Stimulated activated CD4-positive, alpha-beta T cell treated with anti-CD3 and anti-CD28 coated beads, Interleukin-4, amount 100 ng/mL, for 24 hours (primary cell): ENCODE measurements at places on chromosomes 11 and 22.
A peak's percentile ranks its signal among the peaks of the same experiment; 100 is the strongest.

DNA sequence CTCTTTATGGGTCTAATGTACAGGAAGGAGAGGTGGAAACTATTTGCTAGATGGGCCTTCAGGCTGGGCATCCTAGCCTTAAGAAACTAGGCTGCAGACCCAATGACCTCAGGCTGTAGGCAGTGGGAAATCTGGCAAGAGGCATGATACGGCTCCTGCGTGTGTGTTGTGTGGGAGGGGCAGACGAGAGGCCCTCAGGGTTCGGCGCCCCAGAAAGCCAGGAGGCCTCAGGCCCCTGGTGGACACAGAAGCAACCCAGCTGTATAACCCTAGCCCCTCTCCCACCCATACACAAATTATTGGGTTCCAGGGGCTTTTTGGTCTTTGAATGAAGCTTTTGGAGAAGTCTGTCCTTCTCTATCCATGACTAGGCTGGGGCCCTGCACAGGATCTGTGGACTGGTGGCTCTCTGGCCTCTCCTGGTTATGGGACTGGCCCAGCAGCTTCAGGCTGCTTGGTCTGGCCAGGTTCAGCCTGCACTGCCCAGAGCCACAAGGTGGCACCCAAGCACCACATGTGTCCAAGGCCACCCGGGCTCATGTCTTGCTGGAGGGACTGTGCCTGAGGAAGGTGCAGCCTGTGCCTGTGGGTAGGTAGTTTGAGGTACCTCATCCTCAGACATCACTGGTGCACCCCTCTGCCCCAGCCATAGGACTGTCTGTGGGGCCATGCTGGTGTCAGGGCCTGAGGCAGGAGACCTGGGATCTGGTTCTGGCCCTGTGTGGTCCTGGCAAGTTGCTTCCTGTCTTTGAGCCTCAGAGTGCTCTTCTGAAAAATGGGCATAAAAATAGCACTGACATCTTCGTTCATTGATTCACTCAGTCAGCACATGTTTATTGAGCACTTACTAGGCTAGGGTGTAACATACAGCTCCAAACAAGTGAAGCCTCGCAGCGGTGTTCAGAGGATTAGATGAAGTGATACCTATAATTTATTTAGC, 87.5 kb downstream of the RRM1 start:
- DNase-seq: peak; percentile 14

- DNase-seq: no peak
Measured at GRCh38 chr11:109093354-109093753, 328.6 kb upstream of the C11orf87 start.

- peak; percentile 12 for DNase-seq
Measured at GRCh38 chr11:73154178-73154577, 12.1 kb upstream of the FCHSD2 start.

- no peak for DNase-seq
Measured at GRCh38 chr11:102225689-102226568, 91.4 kb upstream of the BIRC3 start.

DNA sequence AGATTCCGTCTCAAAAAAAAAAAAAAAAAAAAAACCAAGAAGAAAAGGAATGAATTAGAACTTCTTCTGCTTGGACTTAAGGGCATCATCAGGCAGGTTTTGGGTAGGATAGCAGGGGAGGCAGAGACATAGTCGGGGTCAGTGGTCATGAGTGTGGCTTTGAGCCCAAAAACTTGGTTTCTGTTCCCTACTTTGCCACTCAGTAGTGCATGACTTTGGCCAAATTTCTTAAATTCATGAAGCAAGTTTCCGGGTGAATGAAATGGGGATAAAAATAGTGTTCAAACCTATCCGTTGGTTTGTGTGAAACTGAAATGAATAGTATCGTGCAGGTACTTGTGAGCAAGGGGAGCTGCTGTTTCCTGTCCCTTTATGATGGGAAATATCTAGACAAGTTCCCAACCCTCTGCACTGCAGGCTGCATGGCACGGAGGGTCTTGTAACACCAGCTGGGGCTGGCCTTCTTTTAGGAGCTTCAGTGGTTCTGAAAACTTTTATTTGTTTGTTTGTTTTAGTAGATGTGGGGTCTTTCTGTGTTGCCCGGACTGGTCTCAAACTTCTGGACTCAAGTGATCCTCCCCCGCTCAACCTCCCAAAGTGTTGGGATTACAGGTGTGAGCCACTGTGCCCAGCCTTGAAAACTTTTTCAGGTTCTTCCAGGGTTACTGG, 18.4 kb downstream of the NEAT1 start:
- DNase-seq: no peak

- DNase-seq: no peak
Measured at GRCh38 chr22:45823336-45823735, 151.7 kb downstream of the ATXN10 start.

DNA sequence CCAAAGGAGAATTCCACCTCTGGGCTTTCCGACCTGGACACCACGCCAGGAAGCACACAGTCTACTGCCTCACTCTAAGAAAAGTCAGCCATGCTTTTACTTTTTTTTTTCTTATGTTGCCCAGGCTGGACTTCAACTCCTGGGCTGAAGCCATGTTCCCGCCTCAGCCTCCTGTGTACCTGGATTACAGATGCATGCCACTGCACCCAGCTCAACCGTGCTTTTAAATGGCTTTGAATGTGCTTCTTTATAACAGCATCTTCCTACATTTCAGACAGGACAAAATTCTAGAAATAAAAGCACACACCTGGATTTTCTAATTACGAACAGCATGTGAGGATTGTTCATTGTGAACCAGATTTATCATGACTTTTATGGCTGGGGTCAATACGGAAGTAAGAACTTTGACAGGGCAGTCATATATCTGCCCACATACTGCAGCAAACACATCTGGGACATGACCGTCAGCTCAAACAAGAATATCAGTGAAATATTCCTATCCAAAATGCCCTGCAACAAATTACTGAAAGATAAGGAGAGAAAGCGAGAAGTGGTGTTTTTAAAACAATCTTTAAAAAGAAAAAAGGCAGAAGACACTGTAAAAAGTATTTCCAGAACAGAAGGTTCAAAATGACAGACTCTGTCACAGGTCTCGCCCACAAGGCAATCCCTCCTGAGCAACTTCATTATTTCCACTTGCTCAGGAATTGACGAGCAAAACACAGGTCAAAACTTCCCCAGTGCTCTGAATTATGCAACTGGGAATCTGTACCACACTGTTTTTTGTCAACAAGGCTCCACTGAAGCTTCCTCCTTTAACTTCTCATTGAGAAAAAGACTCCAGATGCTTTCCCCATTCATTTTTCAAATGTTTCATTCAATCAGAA, 42.1 kb downstream of the PACSIN2 start:
- DNase-seq: no peak

GRCh38 chr11:100753172-100753543, 66.1 kb downstream of the ARHGAP42 start:
- no peak for DNase-seq

GRCh38 chr11:131683666-131684065, 313.3 kb downstream of the NTM start:
- no peak for DNase-seq

- DNase-seq: peak; percentile 24
Measured at GRCh38 chr11:13868710-13869397, 93.7 kb upstream of the SPON1 start.

GRCh38 chr22:30605449-30606110, 1.4 kb upstream of the TCN2 start:
- DNase-seq: peak; percentile 40

GRCh38 chr22:22159384-22159783, 85.2 kb upstream of the VPREB1 start:
- no peak for DNase-seq

- no peak for DNase-seq
Measured at GRCh38 chr11:70491696-70492472, 93.6 kb downstream of the CTTN start.

- DNase-seq: no peak
Measured at GRCh38 chr22:27461470-27461869, 340.1 kb downstream of the MN1 start.

DNA sequence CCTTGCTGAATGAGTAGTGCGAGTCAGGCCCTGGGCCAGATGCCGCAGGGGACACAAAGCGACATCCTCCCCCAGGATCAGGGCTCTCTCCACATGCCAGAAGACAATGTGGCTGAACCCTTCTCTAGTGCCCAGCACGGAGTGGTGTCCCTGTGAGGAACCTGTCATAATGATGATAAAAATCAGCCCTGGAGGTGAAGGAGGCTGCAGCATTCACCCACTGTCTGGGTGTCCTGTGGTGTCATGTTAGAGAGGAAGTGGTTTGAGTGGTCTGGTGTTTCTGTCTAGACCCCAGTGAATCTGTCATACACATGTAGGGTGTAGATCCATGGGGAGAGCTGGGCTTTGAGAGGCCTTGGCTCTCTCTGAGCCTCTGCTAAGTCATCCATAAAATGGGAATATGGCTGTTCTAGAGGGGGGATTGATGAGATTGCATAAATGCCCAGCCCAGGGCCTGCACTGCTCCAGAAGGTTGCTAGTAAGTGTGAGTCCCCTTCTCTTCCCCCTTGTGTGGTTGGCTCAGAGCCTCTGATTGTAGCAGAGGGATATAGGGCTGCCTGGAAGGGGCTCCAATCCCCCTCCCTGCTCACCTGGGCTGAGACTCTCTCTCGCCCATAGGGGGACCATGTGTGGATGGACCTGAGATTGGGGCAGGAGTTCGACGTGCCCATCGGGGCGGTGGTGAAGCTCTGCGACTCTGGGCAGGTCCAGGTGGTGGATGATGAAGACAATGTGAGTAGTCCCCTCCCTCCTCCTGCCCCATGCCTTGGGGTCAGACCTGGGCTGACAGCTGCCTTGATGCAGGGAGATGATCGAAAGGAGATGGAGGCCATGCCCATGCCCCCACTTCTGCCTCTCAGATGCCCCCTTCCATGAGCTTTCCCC, 14.3 kb downstream of the MYO7A start:
- no peak for DNase-seq

- DNase-seq: no peak
Measured at GRCh38 chr11:108805030-108805429, 140.2 kb downstream of the DDX10 start.

GRCh38 chr22:38191731-38192474, 9.9 kb upstream of the MAFF start:
- no peak for DNase-seq

- DNase-seq: no peak
Measured at GRCh38 chr22:48827268-48827846, 1000.3 kb downstream of the BRD1 start.
